NB4 (cell line): ENCODE measurements at places on chromosomes 5 and 9.

- DNase-seq = peak; percentile 5
These were observed 981.2 kb downstream of the TLE4 start for GRCh38 chr9:80552931-80553330.

DNA sequence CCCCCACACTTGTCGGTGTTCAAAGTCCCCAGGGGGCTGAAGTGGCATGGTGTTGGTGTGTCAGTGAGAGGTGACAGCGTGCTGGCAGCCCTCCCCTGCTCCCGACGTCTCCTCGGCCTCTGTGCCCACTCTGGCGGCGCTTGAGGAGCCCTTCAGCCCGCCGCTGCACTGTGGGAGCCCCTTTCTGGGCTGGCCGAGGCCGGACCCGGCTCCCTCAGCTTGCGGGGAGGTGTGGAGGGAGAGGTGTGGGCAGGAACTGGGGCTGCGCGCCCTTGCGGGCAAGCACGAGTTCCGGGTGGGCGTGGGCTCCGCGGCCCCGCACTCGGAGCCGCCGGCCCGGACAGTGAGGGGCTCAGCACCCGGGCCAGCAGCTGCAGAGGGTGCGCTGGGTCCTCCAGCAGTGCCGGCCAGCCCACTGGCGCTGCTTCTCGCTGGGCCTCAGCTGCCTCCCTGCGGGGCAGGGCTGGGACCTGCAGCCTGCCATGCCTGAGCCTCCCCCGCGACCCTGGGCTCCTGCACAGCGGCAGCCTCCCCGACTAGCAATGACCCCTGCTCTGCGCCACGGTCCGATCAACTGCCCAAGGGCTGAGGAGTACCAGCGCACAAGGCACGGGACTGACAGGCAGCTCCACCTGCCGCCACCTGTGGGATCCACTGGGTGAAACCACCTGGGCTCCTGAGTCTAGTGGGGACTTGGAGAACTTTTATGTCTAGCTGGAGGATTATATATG is 224.1 kb upstream of the RIOK2 start:
- DNase-seq = no peak

GRCh38 chr9:92634712-92635605 is 35.0 kb downstream of the IPPK start:
- peak; percentile 72 for DNase-seq

GRCh38 chr5:139668064-139668880 is 20.1 kb downstream of the CXXC5 start:
- DNase-seq = no peak

DNA sequence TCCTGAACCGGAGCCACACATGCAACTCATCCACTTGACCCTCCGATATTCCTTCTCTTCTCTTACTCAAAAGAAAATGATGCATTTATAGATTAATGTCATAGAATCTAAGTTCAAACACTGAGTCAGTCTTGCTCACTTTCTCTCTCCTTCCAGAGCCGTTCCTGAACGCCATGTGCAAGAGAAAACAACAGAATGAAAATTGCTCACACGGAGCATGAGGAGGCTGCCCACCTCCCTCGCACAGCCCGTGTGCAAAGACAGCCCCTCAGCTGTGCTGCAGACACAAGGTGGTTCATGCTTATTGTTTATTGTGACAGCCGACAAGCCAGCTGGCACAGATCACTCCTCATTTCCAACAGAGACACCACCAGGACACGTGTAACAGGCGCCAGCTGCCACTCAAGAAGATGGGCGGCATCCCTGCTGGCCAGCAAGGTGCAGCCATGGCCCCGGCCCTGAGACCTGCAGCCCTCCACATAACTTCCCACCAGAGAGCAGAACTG is 290.8 kb downstream of the GLIS3 start:
- DNase-seq = no peak

- no peak for DNase-seq
These were observed 42.5 kb downstream of the FRMPD1 start for GRCh38 chr9:37693260-37693659.

- no peak for DNase-seq
These were observed 456.1 kb downstream of the PSAT1 start for GRCh38 chr9:78753039-78753438.

- DNase-seq = no peak
These were observed 5.7 kb downstream of the ZNF366 start for GRCh38 chr5:72501488-72501887.

- DNase-seq = peak; percentile 20
These were observed 11.1 kb downstream of the FCN2 start for GRCh38 chr9:134891713-134892112.
